ENCODE measurements at places on chromosomes 1 and 21.

- no peak for DNase-seq
These were observed 52.2 kb downstream of the CAPZB start for GRCh38 chr1:19432943-19433718.

- DNase-seq = no peak
These were observed 47.4 kb downstream of the PHC2 start for GRCh38 chr1:33383489-33383888.

DNA sequence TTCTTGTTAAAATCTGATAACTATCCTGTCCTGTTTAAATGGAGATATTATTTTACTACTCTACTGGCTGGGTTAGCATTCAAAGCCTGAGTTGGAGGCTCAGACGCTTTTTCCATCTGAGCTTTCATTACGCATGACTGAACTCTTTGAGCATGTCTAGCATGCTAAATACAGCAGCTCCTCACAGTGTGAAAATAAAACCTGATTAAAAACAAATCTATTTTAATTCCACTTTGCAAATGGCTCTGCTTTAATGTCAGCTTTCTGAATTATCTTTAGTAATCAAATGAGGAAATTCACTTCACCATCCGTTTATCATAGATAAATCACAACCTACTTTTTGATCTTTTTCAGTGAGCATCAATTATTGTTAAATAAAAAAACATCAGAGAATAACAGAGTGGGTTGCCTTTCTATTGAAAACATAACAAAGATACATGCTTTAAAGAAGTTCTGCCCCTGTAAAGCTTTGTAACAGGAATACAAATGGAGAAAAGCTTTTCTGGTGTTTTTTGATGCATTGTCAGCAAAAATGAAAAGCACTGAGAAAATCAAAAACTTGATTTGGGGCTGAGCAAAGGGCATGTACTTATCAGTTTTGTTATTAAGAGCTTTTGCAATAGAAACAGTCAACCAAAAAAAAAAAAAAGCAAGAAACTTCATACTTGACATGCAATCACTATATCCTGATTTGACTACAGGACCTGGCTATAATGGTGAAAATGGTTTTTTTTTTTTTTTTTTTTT, 3.5 kb upstream of the SPEN start:
- no peak for DNase-seq

DNA sequence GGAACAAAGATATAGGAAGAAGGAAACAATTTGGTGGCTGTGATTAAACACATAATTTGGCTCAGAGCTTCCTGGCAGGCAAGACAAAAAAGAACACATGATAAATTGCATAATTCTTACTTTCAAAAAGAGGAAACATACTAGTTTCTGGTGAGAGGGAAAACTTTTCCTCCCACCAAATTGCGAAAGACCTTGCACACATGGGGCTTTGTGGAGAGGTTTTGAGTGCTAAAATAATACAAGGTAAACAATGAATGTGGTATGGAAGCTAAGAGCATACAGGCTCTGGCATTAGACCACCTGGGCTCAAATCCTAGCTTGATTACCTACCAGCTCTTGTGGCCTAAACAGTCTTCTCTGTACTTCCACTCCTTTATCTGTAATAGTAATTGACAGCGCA, 140.2 kb upstream of the HOOK1 start:
- no peak for DNase-seq

DNA sequence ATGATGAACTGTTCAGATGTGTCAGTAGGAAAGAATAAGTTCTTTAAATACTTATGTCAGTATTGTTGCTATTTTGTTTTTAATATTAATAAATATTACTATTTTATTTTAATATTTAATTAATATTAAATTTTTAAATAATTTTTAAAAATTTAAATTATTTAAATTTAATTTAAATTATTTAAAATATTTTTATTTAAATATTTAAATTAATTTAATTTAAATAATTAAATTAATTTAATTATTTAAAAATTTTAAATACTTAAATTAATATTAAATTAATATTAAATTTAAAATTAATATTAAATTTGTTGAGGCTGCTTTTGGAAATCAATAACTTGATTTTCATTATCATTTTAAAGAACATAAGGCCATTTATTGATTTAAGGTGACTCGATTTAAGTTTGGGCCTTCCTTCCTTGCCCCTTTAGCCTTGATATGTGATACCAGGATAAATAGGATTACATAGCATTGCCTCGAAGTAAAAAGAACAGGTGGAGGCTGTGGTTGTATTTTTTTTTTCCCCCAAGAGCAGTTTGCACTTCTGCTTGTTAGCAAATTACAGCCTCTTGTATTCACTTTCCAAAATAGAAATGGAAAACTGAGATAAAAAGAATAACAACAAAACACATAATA, 915.2 kb downstream of the TTLL7 start:
- no peak for DNase-seq

- no peak for DNase-seq
These were observed 420.9 kb downstream of the PRDM2 start for GRCh38 chr1:14120895-14121294.

DNA sequence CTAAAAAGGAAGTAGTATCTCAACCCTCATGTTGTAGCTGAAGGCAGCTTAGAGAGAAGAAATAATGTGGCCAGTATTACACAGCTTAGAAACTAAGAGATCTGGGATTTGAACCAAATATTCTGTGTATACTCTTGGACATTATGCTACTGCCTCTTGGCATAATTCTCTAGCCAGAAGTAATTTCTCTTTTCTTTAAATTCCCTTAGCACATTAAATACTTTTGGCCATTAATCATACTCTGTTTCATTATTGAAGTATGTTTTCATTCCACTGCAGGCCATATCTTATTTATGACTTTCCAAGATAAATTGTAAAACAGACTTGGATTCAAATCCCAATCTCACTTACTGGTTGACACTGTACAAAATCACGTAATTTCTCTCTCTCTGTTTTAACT, 181.3 kb upstream of the SPAG17 start:
- no peak for DNase-seq

DNA sequence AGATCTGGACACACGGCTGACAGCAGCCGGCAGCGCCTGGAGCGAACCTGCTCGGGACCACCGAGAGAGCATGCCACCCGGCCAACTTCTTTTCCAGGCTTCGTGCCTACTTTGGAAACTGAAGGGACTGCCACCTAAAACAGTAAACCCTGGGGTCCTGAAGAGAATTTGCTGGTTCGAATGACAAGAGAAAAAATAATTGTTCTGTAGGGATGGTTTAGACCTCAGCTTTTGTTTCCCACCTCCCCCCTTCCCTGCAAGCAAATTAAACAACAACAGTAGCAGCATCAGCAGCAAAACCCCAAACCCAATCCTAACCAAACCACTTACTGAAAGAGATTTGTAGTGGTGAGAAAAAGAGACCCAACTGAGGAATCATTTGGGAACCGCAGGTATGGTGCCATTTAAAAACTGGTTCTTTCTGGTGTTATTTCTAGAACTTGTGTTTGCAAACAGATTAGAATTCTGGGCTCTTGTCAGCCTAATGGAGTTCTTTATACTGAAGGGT, 105.6 kb downstream of the LEPR start:
- no peak for DNase-seq

DNA sequence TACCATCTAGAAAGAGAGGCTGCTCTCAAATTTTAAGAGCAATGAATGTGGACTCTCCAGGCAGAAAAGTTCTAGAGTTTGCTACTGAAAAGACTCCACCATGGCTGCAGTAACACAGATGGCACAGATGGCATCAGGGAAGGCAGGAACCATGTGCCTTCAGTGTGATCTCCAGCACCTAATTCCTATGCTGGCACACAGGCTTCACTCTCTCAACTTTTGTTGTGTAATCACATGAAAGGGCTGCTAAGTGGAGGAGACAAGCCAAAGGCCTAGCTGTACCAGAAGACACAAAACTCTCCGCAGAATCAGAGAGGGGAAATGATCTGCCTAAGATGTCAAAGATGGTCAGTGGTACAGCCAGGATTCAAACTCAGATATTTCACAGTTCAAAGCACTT, 31.1 kb downstream of the ERI3 start:
- DNase-seq = no peak

DNA sequence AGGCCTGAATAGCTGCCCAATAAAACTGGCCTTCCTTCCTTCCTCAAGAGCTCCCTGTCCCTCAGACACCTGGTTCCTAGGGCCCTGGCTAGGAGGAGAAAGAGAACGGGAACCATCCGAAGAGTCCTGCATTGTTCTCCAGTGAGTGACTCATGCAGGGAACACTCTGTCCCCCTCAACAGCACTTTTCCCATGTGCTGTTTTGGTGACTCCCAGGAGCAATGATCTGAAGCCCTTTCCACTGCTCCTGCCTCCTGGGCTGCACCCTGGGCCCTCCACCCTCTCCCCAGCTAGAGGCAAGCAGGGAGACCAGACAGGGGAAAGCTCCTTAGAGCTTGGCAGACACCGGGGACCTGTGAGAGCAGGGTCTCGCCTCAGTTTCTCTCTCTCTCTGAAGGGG, 18.9 kb downstream of the TNNT2 start:
- DNase-seq = no peak

- no peak for DNase-seq
These were observed 136.6 kb upstream of the IVNS1ABP start for GRCh38 chr1:185453496-185454192.

DNA sequence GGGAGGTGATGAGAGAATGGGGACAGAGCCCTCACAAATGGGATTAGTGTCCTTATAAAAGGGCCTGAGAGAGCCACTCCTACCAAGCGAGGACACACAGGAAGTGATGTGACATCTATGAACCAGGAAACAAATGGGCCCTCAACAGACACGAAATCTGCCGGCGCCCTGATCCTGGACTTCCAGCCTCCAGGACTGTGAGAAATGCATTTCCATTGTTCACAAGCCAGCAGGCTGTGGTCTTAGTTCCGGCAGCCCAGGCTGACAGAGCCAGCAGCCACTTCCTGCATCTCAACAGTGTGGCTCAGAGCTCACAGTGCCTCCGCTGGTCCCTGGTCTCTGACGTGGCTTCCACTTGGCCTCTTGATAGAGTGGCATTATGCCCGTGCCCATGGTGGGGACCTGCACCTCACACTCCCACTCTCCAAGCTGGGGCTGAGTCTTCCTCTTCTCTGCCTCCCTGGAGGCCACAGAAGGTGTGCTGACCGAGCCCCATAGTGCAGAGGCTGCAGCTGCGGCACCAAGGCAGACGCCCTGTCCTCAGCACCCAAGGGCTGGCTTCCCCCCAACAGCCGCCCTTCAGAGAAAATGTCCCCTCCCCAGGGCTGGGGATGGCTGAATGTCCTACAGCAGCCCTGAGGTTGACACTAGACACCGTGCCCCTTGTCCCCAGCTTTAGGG, 44.9 kb downstream of the ACOT7 start:
- peak; percentile 30 for DNase-seq

DNA sequence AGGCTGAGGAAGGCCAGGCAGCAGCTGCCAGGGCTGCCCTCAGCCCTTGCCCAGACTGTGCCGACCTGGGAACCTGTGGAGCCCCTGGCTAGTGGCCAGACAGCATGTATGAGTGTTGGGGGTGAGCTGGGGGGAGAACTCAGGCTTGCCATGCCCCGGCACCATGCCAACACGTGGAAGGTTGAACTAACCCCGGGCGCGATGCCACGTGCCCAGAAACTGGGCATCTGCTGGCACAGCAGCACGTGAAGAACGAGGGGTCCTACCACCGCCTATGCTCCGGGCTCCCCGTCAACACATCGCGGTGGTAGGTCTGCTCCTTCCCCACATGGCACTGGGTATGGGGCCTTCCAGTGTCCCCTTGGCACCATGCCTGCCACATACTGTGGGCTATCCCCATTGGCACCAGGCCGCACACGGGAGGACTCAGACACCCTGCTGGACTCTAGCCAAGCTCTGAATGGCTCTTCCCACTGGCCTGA, 68.7 kb downstream of the CASZ1 start:
- DNase-seq = no peak

DNA sequence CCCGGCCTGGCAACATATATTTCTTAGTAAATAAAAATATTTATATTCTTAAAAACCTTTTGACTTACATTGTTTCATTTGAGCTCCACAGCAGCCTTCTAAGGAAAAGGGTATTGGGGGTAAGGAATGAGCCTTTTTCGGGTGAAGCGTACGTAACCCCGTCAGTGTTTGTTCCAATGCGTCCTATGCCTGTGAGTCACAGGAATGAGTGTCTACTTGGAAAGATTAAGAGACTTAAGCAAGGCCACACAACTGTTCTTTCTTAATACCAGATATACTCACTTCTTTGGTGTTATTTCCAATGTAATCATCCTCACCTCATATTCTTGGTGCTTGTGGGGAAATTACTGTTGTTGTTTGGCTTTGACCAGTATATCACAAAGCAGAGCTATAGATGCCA, 22.7 kb downstream of the WDTC1 start:
- DNase-seq = no peak

- no peak for DNase-seq
These were observed 136.9 kb downstream of the PSMG1 start for GRCh38 chr21:39046236-39046916.

DNA sequence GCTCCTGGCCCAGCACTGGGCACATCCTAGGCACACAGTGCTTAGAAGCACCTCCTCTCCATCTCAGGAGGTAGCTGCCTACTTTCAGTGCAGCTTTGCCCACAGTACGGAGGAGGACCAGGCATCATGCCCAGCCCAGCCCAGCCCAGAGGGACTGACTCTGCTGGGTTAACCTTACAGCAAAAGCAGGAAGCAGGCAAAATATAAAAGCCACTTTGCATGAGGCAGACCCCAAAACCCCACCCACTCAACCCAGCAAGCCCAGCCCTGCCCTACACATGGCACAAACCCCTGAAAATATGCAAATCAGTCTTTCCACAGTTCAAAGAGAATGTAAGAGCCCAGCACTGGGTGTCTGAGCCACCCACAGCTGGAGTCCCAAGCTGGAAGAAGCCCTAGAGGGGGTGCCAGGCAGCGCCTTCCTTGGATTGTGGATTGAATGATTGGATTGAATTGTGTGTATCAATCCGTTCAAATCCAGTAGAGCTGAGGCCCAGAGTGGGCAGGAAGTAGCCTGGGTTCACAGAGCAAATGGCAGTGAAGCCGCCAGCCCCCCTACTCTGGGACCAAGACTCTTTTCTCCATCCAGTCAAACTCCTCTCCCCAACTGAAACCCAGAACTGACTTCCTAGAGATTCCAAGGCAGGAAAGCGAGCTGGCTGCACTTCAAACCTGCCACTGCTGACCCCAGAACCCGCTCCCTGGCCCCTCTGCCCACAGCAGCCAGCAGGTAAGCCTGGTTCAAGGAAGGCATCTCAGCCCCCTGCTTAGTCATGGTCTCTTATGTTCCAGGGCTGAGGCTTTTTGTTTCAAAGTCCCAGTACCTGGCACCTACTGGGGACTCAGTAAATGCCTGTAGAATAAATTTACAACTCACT, 117.7 kb downstream of the LACTBL1 start:
- DNase-seq = no peak

DNA sequence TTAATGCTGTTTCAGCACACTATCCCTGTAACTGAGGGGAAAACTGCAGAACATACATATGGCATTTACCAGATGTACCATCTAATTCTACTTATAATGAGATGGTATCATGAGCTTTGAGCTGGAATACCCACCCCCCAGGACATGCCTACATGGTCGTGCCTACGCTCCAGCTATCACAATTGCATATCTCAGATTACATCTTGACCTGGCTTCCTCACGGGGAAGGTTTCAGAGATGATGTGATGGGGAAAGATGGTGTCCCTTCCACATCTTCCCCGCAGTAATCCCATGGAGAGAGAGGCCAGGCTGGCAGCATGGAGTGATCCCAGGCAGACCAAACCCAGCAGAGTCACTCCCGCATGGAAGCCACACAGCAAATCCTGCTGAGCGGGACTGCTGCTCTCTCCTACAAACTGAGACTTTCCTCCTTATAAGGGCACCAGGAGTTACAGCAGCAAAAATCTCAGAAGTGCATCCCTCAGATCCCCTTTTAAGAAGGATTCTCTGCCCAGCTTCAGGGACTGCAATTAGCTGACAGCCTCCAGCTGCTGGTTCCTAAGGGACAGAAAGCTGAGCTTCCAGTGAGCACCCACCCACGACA, 67.1 kb downstream of the KCNH1 start:
- DNase-seq = no peak

Data from activated naive CD4-positive, alpha-beta T cell treated with anti-CD3 and anti-CD28 coated beads, Interleukin-2, amount 50 U/mL, for 16 hours (primary cell).